Activated CD8-positive, alpha-beta memory T cell treated with anti-CD3 and anti-CD28 coated beads, Interleukin-2, amount 50 U/mL, for 4 hours (primary cell): ENCODE measurements at places on chromosomes 12 and 14.

GRCh38 chr12:93363841-93364297 is 13.9 kb upstream of the NUDT4 start:
- no peak for DNase-seq

DNA sequence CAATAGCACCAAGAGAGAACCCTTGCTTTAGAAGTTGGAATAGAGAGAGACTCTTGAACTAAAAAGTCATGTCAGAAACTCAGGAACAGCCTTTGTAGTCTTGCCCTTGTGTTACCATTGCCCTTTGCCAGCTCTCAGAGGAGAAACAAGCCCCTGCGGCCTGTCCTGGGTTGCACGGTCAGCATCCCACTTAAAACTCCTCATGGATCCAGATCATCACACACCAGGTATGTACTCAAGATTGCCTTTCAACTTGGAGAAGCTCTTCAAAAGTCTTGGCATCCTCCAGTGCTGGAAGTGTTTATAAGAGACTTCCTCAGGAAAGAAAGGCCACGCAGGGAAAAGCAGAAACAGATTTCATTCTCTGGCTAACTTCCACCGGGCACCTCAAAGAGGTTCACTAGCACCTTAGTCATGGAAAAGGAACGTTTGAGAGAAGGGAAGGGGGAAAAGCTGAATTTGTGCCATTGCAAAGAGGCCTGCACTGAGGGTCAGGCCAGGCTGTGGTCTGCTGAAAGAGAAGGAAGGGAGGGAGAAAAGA is 594.2 kb downstream of the MED13L start:
- DNase-seq: no peak

GRCh38 chr14:54129850-54130640 is 173.4 kb upstream of the BMP4 start:
- no peak for DNase-seq

DNA sequence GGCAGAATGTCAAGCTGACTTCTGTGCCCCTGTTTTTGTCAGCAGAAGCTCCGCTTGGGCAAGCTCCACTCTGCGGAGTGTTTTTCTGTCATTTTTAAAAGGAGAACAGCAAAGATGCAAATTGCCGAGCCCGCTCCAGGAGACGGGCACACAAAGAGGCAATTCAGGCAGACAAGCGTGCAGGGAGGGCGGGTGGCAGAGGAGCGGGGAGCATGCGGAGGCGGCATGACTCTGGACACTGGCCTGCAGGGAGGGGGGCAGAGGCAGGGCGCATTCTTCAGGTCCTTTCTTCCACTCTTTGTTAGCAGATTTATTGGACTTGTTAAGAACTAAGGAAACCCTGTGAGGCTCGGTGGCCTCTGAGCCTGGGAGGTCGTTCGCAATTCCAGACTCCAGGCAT is 187.3 kb upstream of the RMST start:
- DNase-seq: no peak

DNA sequence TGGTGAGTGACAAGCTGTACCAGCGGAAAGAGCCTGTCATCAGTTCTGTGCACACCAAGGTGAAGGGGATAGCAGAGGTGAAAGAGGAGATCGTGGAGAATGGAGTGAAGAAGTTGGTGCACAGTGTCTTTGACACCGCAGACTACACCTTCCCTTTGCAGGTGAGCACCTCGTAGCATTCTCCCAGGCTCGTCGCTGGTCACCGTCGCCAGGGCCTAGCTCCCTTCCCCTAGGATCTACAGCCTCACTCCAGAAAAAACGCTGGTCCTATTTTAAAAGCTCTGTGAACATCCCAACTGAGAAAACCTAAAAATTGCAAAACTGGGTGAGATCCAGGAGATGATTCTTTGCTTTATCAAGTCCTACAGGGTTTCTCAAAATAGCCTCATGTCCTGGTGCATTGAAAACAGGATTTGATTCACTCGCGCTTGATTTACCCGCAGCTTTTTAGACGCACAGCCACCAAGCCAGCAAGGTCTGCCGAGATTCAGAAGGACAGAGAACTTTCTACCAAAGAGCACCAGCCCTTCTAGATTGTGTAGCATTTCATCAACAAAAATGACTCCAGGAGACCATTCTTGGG is 22.2 kb downstream of the P2RX7 start:
- no peak for DNase-seq

GRCh38 chr14:61575551-61576150 is 119.7 kb upstream of the HIF1A start:
- no peak for DNase-seq

DNA sequence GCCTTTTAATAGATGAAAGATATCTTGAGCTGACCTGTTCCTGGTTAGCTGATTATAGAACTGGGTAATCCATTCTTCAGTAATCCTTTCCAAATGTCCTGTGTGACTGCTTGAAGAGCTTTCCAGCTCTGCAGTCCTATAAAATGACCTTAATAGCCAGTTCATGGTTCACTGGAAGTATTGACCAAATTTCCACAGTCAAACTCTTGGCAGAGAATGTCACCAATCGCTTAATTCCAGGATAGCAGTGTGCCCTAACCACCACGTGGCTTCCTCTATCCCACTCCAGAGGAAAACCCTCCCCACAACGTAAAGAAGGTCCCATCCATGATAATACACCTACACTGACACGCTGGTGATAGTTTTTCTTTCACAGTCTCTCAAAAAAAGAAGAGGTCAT is 17.4 kb downstream of the PRKAB1 start:
- DNase-seq: no peak

DNA sequence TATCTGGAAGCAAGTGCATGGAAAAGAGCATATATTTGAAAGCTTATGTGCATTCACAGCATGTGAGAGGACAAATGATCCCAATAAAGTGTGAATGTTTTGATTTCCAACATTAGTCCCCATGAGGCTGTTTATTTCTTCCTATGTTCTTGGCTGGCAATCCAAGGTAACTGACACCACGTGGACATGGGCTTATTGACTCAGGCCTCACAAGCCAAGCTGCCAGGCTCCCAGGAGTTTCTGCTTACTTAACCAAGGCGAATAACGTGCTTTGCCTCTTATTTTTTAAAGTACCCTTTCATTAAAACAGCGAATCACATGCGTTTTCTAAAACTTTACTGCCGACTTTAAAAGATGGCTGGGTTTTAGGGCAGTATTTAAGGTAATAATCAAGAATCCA is 441.7 kb downstream of the FUT8 start:
- no peak for DNase-seq

- peak; percentile 47 for DNase-seq
Measured at GRCh38 chr14:50060871-50061663, 55.3 kb downstream of the VCPKMT start.

GRCh38 chr12:46266382-46266791 is 2.5 kb downstream of the SLC38A1 start:
- peak; percentile 52 for DNase-seq

DNA sequence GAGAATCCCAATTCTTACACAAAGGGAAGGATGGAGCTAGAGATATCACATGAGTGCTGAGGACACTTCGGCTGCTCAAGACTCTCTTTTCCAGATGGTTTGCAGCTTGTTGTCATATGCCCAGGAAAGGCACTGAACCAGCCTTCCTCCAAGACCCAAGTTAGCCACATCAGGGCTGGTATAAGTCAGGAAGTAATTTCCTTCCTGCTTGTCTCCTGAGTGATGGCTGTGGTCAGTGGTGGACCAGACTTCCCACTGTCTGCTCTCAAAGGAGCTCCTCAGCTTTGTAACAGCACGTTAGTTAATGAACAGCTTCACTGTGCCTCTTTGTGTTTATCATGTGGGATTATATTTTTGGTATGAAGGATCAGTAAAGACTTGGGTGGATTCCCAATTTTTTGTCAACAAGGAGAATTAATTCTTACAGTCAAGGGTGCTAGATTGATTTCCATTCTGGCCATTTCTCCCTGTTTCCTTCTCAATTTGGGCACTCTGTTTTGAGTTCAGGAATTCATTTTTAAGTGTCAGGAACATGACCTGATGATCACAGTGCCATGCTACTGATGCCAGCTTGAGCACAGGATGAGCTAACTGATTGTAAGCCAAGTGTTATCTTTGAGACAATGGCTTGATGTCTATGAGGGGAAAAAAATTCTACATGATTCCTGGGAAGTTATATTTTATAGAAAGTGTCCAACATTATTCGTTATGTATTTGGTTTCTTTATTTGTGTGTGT is 145.8 kb downstream of the GCH1 start:
- no peak for DNase-seq

DNA sequence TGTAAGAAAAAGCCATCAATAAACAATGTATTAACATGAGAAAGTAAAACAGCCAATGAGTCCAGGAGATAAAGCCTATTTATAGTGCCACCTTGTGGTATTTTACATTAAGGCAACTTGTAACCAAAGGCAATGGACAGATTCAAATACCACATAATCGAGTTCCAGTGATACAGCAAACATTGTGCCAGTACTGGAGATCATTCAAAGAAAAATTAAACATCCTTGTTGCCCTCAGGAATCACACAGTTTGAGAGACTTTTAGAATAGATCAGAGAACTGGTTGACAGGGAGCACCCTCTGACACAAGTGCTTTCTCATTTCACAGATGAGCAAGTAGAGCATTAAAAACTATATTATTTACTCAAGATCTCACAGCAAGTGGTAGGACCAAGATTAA is 98.1 kb downstream of the DDHD1 start:
- DNase-seq: no peak
